ENCODE measurements at places on chromosomes 6 and 20.

DNA sequence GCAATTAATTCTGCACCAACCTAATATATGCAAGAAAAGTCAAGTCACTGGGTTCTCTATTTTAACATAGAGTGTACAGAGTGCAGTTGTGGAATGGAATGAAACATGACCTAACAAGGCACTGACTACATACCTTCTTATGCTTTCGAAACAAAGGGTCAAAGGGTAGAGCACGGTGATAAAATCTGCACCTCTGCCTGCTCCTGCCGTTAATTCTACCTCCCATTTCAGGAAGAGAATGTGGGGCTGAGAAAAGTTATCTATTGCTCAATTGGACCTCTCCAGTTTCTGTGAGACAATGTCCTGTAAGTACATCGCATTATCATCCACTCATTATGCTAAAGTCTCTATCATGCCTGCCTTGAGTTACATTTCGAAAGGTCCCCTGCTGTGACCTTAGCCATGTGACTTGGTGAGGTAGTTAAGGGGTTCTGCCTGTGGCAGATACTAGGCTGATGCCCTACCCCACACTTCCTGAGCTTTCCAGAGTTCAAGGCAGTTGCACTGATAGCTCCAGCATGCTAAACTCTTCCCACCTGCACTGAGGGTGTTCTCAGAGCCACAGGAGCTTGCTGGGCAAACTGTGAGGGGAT lies 14.0 kb upstream of the MOCS1 start:
- DNase-seq = no peak

DNA sequence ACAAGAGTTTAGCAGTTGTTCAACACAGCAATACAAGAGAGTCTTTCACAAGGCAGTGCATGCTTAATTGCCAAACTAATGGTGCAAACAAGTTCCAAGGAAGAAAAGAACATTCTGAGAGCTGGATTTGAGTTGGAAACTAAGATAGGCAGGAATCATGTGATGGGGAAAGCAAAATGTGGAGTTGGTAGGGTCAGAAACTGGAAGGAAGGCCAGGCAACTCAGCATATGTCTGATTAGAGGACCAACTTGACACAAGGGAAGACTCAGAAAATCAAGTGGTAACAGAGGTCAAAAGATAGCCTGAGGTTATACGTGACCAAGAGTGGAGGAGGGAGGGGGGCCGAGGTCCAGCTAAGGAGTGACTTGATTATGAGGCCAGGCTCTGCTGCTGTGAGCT lies 117.3 kb downstream of the SMLR1 start:
- DNase-seq = no peak

DNA sequence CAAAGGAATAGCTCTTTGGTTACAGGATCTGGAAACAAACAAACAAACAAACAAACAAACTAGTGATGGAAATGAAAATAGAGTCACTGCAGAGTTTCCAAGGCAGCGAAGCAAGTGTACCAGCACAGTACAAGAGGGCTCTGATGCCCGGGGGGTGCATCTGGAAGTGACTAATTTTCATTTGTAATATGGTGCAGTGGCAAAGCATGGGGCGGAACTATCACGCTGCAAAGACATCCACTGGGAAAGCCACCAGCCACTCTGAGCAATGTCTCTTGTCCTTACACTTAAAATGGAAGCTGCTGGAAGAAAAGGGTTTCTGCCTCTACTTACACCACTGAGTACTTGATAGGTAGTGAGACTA lies 44.4 kb upstream of the NEDD9 start:
- DNase-seq = no peak

DNA sequence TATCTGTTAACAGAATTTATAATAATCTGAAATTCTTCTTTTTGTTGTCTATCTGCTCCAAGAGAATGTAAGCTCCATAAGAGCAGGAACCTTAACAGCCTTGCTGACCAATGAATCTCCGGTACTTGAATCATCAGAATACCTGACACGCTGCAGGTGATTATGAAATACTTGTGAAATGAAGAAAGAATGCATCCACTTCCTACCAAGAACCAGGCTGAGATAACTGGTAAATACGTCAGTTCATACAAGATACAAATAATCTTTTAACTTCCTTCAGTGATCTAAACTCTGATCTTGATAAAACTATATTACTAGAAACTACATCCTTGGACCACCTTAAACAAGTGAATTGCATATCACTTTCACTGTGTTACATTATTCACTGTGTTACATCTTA lies 116.2 kb downstream of the MAP3K5 start:
- DNase-seq = no peak

GRCh38 chr20:58938541-58938940 lies 42.5 kb upstream of the NELFCD start:
- DNase-seq = no peak

DNA sequence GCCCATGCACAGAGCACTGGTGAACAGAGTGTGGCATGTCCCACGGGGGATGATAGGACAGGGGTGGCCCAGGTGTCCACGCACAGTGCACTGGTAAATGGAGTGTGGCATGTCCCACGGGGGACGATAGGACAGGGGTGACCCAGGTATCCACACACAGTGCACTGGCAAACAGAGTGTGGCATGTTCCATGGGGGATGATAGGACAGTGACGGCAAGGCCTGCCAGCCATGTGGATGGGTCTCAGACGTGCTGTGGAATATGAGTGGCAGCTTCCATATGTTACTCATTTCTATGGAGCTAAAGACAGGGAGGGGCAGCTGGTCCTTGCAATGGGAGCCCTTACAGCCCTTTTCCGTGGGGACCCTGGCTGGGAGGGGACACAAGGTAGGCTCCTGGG lies 168.7 kb downstream of the CDH4 start:
- DNase-seq = no peak

- no peak for DNase-seq
These were observed 33.0 kb downstream of the BACH2 start for GRCh38 chr6:90263633-90264032.

GRCh38 chr20:56348305-56348693 lies 10.5 kb upstream of the FAM210B start:
- no peak for DNase-seq

GRCh38 chr20:32894026-32894483 lies 35.3 kb downstream of the EFCAB8 start:
- no peak for DNase-seq

- DNase-seq = no peak
These were observed 155.5 kb upstream of the PMEPA1 start for GRCh38 chr20:57865266-57865665.

DNA sequence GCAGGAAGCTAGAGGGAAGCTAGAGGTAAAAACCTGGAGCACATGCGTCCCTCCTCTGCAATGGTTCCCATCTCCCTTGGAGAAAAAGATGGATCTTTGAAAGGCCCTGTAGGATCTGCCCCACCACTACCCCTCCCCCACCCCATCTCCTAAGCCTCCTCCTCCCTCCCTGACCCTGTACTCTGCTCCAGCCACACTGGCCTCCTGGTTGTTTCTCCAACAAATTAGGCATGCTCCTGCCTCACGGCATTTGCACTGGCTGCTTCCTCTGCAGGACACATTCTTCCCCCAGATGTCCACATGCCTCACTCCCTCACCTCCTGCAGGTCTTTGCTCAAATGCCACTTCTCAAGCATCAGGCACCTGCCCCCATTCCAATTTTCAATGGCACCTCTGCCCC lies 45.5 kb downstream of the UBE2V1 start:
- no peak for DNase-seq

GRCh38 chr6:168158213-168158979 lies 79.4 kb upstream of the FRMD1 start:
- DNase-seq = no peak

GRCh38 chr6:72787391-72788031 lies 165.6 kb downstream of the KCNQ5 start:
- DNase-seq = no peak

DNA sequence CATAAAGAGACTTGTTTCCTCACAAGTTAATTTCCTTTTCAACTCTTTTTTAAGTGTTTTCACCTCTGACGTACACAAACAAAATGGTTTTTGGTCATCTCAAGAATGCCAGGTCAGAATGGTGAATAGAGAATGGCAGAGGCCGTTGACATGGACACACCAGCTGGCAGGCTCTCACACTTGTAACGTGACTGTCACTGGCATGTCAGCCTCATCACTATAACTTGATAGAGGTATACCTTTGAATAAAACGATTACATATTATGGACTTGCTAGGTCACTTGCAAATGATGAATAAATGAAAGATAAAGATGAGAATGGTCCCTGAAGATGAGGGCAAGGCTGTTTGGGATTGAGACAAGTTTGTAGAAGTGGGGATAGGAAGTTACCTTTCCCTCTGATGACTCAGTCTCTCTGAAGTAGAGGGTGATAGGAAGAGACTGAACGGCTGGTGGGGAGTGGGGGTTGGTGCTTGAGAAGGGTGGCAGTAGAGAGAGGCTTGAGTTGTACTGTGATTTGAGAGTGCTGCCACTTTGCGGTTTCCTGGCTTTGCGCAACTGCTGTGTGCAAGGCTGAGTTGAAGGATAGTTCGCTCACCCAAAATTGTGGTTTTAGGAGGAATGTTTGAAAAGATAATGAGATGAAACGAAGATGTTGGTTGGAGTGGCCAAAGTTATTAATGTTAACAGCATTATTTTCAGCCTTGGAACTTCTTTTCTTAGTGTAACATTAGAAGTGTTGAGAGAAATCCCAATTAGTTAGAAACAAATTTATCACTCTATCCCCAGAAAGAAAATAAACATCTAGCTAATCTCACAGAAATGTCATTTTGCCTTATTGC lies 30.3 kb downstream of the TBPL1 start:
- DNase-seq = no peak

DNA sequence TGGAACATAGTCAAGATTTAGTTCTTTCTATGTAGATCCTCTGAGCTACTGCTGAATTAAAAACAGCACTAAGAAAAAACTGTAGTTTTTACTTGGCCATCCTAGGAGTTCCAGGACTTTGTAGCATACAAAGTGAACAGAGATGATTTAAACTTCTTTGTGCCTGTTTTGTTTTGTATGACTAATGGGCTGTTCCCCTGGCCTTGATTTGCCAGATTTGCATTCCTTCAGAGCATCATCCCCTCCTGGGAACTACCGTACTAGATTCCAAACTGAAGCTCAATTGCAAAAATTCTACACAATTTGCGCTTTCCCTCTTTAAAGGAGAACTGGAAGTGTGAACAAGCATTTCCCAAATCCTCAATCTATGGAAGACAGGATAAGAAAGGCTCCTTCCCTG lies 23.1 kb downstream of the ACOT13 start:
- no peak for DNase-seq

DNA sequence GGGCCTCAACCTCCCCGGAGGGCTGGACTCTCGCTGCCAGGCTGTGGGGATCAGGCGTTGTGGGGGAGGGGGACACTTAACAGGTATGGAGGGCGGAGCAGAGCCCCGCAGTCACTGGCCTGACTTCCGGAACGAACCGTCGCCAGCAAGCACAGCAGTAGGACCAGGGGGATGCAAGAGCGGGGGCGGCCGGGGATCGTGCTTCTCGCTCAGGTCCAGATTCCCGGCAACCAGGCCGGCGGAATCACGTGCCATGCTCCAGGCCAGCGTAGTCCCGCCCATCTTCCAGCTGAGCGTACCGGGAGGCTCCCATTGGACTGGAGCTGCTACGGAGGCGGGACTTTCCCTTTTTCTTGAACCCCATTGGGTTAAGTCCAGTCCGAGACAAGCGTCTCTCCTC lies 10.0 kb upstream of the POU5F1 start:
- DNase-seq = peak; percentile 54

DNA sequence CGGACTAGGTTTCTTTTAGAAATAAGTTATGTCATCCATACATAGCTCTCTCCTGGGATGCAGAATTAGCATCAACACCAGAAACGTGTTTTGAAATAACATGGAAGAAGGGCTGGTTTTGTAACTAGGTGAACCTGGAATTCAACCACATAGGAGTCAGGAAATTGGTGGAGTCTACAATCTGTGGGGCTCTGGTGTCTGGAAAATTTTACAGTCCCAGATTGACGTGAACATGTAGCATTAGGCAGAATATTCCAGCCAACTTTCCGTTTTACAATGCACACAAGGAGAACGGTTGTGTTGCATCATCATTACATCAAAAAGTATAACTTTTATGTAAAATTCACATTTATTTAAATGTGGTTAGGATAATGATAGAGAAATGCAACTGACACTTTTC lies 1.9 kb downstream of the KCNQ5 start:
- no peak for DNase-seq

DNA sequence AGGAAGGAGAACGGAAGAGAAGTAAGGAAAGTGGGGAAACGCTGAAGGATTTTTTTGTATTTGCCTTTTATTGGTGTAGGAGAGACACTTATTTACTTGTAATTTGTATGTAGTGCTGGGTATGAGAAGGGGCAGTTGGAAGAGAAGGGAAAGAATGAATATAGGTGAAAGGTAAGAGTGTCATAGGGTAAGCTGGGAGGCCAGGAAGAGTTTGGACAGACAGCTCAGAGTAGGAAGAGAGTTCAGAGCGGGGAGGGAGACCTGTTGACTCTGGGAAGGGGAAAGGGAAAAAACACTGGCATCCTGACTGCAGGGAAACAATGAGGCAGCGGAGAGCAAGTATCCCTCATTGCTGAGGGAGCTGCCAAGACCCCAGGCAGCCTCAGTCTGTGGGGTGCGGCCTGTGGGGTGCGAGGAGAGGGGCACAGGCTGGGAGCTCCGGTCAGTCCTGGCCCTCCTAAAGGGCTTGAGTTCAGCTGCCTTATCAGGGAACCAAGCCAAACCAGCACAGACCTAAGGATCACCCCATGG lies 3.1 kb downstream of the TRAF3IP2 start:
- no peak for DNase-seq

- DNase-seq = no peak
These were observed 58.4 kb upstream of the PRDM1 start for GRCh38 chr6:106027758-106028157.

GRCh38 chr6:43842231-43842794 lies 72.3 kb downstream of the VEGFA start:
- DNase-seq = no peak

DNA sequence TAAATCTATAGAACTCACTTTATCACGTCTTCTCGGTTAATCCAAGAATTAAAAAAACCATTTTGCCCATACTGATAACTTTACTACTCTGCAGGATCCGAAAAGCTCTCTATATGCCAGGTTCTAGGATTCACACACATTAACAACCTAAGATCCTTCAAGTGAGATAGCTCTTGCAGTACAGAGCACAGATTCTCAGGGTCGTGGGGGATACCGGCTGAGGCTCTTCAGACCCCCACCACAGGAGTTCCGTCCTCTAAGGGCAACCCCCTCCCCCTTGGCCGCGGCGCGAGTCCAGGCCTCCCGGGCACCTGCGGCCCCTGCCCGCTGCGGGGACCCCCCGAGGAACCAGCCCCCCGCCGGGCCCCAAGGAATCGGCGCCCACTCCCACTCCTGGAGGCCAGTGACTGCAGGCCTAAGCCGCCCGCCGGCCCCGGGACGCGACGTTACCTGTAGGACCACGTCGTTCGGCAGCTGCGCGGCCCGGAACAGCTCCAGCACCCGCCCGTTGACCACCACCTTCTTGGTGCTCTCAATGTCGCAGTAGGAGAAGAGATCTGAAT lies 892 bp downstream of the REPS1 start:
- no peak for DNase-seq

DNA sequence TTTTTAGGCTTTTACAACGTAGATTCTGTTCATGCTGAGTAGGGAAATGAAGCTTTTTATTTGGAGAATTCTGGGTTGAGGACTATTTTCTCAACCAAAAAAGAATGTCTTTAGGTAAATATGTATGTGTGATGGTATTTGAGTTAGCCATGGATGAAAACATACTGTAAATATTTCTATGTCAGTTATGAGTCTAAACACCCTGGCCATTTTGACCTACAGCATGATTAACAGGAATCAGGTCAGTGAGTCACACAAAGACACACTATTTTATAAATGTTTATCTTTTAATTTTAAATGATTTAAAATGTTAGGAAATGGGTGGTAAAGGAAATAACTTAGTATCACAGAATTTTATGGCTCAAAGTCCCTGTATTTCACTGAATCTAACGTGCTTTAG lies 851.7 kb upstream of the MAP3K7 start:
- no peak for DNase-seq

All from amygdala (tissue), 56 donors.